ENCODE measurements at places on chromosomes 5 and 9.

- no peak for DNase-seq
Measured at GRCh38 chr5:150987746-150988145, 32.6 kb upstream of the GPX3 start.

DNA sequence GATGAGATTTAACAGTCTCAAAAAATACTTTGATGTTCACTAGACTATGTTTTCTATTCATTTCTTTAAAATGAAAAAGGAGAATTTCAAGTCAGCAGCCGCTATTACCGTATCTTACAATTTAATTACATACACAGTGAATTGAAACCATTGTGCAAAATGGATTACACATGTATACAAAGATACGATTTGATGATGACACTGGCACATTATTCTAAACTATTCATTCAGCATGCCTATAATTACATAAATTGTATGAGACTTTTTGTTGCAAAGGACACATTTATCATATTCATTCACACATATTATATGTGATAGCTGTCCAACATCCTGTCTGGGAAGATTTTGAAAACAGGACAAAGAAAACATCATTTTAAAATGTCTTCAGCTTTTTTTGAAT, 118.3 kb upstream of the VCAN start:
- DNase-seq: no peak

- no peak for DNase-seq
Measured at GRCh38 chr5:38931731-38932130, 85.9 kb downstream of the OSMR start.

GRCh38 chr9:29613773-29614172, 2040.5 kb upstream of the C9orf72 start:
- DNase-seq: no peak

GRCh38 chr5:135498637-135498995, 37.1 kb downstream of the NEUROG1 start:
- DNase-seq: no peak
